ENCODE measurements at places on chromosomes 2 and 18. TPM values are rescaled to one million over a fixed set of nuclear protein-coding genes. Genes with fewer than 3 reads are reported as not detected.

- H3K27ac ChIP-seq = no peak overlapping the region
- H3K4me3 ChIP-seq = no peak overlapping the region
- no peaks in the 10 kb centered on the region for H3K4me1 ChIP-seq
- no peaks in the 10 kb centered on the region for H3K36me3 ChIP-seq
- H3K27me3 ChIP-seq = no peaks in the 10 kb centered on the region
- peak; percentile 34 for DNase-seq
Observed at GRCh38 chr18:59426855-59427254, 67.8 kb upstream of the LMAN1 start.

DNA sequence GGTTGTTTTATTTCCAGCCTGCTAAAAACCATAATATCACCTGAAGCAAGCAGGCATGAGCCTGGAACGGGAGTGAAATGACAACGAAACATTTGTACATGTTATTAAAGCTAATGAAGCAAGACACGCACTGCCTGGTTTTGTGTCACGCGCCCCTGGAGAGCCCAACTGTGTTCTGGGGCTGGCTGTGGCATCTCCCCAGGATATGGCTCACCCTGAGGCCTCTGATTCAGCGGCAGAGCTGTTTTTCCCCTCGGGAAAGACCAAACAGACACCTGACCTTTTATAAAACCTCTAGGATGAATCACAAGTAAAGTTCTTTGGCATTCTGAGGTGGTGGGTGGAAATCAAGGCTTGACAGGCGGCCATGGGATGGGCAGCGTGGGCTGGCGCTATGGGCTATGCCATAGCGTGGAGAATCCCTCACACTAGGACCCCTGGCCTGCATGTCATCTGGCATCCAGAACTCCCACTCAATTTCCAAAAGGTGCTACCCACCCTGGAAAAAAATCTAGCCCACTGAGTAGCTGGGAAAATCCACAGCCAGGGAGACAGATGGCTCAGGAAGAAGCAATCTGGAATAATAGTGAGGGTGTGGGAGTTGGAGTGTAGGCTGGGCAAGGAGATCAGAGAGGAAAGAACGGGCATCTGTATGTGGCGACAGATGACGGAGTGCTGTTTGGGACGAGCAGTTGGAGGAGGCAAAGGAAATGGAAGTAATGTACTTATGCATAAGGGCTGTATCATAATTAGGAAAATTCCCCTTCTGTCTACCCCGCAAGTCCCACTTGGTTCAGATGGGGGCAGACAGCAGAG is 262.0 kb downstream of the AFF3 start:
- no peak overlapping the region for H3K27ac ChIP-seq
- no peaks in the 10 kb centered on the region for H3K36me3 ChIP-seq
- no peak for DNase-seq
- no peak overlapping the region for H3K4me3 ChIP-seq

DNA sequence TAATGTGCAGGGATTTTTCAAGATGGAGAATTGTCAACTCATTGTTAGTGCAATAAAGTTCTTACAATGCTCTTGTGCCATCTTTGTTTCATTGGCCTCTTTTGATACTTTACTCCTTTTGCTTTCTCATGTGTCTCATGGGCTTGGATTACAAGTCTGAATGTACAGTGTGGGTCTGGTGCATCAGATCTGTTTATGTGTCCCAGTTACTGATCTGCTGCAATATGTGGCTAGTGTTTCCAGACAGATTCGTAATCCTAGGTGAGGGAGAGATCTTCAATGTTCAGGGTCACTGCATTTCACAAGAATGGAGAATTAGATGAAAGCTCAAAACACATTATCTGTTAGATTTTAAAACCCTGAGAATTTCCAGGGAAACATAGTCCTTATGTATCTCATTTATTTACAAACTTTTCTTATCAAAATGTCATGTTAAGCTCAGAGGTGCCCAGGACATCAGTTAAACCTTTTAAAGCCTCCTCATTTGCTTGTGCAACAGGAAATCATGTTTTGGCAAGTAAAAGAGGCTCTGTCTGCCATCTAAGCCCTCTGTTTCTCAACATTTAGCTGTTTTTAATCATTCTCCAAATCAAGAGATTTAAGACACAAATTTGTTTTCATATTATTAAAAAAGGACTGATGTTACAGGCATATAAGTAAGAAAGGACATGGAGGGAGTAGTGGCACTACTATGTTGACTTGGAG is 108.1 kb downstream of the NUP35 start:
- H3K36me3 ChIP-seq = no peaks in the 10 kb centered on the region
- H3K27ac ChIP-seq = no peak overlapping the region
- H3K4me3 ChIP-seq = no peak overlapping the region
- H3K27me3 ChIP-seq = no peaks in the 10 kb centered on the region

DNA sequence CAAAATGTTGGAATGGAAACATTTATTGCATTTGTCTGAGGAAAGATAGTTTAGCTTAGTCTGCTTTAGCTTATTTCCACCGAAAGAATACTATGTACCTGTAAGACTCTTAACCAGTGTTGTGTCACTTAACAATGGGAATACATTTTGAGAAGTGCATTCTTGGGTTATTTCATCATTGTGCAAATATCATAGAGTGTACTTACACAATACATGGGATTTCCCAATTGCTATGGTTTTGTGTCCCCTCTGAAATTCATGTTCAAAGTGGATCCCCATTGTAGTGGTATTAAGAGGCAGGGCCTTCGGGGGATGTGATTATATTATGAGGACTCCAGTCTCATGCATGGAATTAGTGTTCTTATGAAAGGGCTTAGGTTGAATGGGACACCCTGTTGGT is 249.4 kb upstream of the UBE2E3 start:
- H3K4me3 ChIP-seq = no peak overlapping the region
- H3K27me3 ChIP-seq = no peaks in the 10 kb centered on the region
- H3K36me3 ChIP-seq = no peaks in the 10 kb centered on the region
- no peak for DNase-seq
- no peak overlapping the region for H3K27ac ChIP-seq
- H3K4me1 ChIP-seq = no peaks in the 10 kb centered on the region

- peak overlapping the region; percentile 42 for H3K27ac ChIP-seq
- H3K36me3 ChIP-seq = no peaks in the 10 kb centered on the region
- no peak overlapping the region for H3K4me3 ChIP-seq
- no peak for DNase-seq
Observed at GRCh38 chr18:25233528-25234321, 118.2 kb downstream of the ZNF521 start.

- H3K36me3 ChIP-seq = no peaks in the 10 kb centered on the region
- no peak overlapping the region for H3K27ac ChIP-seq
- no peak for DNase-seq
- no peak overlapping the region for H3K4me3 ChIP-seq
Observed at GRCh38 chr2:107542314-107542740, 284.4 kb upstream of the RGPD4 start.

DNA sequence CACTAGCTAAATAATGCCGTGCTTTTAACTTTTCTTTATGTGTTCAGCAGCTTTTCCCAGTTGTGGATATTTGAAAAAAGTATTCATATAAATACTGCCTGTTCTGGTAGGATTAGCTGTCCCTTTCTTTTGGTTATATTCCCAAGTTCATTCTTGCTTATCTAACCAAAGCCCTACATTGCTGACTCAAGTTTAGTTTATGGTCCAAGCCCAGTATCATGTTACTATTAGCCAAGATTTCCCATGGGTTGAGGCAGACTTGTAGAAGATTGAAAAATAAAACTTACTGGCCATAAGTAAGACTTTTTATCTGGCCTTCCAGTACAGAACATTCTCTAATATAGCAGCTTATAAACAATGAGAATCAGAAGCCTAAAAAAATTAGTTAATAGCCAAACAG is 49.7 kb upstream of the NFE2L2 start:
- peaks cover 9% of the 10 kb centered on the region for H3K4me1 ChIP-seq
- no peaks in the 10 kb centered on the region for H3K27me3 ChIP-seq
- peak overlapping the region; percentile 52 for H3K27ac ChIP-seq

GRCh38 chr2:28678175-28678855 is 73.3 kb upstream of the PPP1CB start:
- H3K4me3 ChIP-seq = no peak overlapping the region
- no peak for DNase-seq

DNA sequence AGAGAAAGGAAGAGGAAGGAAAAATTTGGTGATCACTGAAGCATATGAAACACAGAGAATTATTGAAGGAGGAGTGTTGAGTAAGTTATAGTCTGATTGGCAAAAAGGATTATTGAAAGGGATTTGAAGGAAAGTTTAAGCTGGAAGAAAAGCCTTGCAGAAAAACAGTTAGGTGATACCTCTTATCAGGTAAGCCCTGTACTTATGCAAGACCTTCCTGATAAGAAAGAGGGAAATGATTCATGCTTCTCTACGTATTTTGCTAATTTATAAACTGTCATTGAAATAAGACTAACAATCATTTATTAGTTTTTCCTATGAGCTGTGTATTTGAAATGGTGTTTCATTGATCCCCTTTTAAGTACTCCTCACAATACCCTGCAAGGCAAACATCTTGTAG is 793.9 kb upstream of the NRXN1 start:
- DNase-seq = no peak
- H3K27ac ChIP-seq = no peak overlapping the region

DNA sequence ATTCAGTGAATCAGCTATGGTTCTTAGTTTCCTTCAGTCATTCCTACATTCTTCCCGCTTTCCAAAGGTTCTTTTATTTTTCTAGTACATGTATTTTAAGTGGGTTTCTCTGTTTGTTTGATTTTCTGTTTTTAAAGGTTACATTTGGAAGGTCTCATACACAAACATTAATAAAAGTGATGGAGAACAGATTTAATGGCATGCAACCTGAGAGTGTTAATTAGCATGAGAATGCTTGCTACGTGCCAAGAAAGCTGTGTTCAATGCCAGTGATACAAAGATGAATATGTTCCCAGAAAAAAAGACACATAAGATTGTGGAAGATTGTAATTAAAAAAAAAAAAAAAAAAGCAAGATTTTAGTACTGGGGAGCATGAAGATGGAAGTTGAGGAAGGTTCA is 61.8 kb upstream of the CDC42EP3 start:
- no peaks in the 10 kb centered on the region for H3K4me1 ChIP-seq
- DNase-seq = no peak
- H3K4me3 ChIP-seq = no peak overlapping the region
- H3K27ac ChIP-seq = no peak overlapping the region

GRCh38 chr18:644395-645004 is 13.0 kb upstream of the TYMS start:
- H3K36me3 ChIP-seq = no peaks in the 10 kb centered on the region
- no peaks in the 10 kb centered on the region for H3K4me1 ChIP-seq
- H3K27ac ChIP-seq = no peak overlapping the region
- no peak for DNase-seq
- no peaks in the 10 kb centered on the region for H3K27me3 ChIP-seq

- peaks cover 11% of the 10 kb centered on the region for H3K4me1 ChIP-seq
- H3K4me3 ChIP-seq = no peak overlapping the region
- no peak overlapping the region for H3K27ac ChIP-seq
- no peak for DNase-seq
- H3K27me3 ChIP-seq = no peaks in the 10 kb centered on the region
- H3K36me3 ChIP-seq = no peaks in the 10 kb centered on the region
Observed at GRCh38 chr2:19801367-19802080, 100.3 kb downstream of the TTC32 start.

- H3K27ac ChIP-seq = peak overlapping the region; percentile 60
- peaks cover 12% of the 10 kb centered on the region for H3K4me1 ChIP-seq
- DNase-seq = no peak
- no peak overlapping the region for H3K4me3 ChIP-seq
Observed at GRCh38 chr18:8766559-8767293, 61.4 kb downstream of the MTCL1 start.

GRCh38 chr2:64362562-64363026 is 91.4 kb upstream of the LGALSL start:
- no peaks in the 10 kb centered on the region for H3K27me3 ChIP-seq
- H3K4me1 ChIP-seq = peaks cover 34% of the 10 kb centered on the region
- H3K4me3 ChIP-seq = no peak overlapping the region
- DNase-seq = no peak
- H3K36me3 ChIP-seq = no peaks in the 10 kb centered on the region
- H3K27ac ChIP-seq = no peak overlapping the region

- H3K36me3 ChIP-seq = no peaks in the 10 kb centered on the region
- DNase-seq = no peak
- H3K4me1 ChIP-seq = peaks cover 77% of the 10 kb centered on the region
- H3K27me3 ChIP-seq = no peaks in the 10 kb centered on the region
- peak overlapping the region; percentile 78 for H3K27ac ChIP-seq
Observed at GRCh38 chr2:219457784-219458369, 23.2 kb downstream of the SPEG start.

DNA sequence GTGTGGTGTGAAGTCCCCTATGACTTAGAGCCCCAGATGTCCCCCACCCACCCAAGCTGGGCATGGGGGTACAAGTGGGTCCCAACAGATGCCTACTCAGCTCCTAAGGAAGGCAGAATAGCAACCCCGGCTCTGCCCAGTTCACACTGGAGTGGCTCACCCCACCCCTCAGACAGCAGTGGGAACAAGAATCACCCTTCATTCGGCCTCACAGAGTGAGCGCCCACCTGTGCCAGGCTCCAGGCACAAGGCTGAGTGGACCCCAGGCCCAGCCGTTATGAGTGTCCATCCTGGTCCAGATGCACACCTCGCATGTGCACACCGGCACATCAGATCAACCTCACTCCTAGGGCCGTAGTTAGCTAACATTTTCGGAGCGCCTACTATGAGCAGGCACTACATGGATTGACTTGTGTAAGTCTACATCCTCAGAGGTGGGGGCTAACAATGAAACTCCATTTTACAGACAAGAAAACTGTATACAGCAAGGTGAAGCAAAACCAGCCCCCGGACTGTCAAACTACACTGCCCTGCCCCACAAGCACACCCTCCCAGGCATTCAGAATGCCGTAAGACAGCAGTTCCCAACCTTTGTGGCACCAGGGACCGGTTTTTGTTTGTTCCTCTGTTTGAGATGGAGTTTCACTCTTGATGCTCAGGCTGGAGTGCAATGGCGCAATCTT is 2.8 kb upstream of the ASTL start:
- H3K4me1 ChIP-seq = peaks cover 22% of the 10 kb centered on the region
- no peaks in the 10 kb centered on the region for H3K27me3 ChIP-seq
- no peak overlapping the region for H3K27ac ChIP-seq
- no peak overlapping the region for H3K4me3 ChIP-seq

Gene ACADL
- 10.6 TPM for total RNA-seq

Gene HRH4
- not detected for total RNA-seq

Gene KYNU
- 3.7 TPM for total RNA-seq

Gene CNTNAP5
- total RNA-seq = not detected

Gene EGR4
- not detected for total RNA-seq

Gene AKAIN1
- not detected for total RNA-seq

Gene HEATR5B
- 38.3 TPM for total RNA-seq
